Hippocampal formation (tissue), 2 donors: ENCODE measurements at places on chromosomes 2 and 18.

GRCh38 chr2:10009811-10010781 lies 33.3 kb upstream of the KLF11 start:
- DNase-seq: no peak

- DNase-seq: no peak
Observed at GRCh38 chr2:178237488-178238153, 43.3 kb downstream of the OSBPL6 start.

DNA sequence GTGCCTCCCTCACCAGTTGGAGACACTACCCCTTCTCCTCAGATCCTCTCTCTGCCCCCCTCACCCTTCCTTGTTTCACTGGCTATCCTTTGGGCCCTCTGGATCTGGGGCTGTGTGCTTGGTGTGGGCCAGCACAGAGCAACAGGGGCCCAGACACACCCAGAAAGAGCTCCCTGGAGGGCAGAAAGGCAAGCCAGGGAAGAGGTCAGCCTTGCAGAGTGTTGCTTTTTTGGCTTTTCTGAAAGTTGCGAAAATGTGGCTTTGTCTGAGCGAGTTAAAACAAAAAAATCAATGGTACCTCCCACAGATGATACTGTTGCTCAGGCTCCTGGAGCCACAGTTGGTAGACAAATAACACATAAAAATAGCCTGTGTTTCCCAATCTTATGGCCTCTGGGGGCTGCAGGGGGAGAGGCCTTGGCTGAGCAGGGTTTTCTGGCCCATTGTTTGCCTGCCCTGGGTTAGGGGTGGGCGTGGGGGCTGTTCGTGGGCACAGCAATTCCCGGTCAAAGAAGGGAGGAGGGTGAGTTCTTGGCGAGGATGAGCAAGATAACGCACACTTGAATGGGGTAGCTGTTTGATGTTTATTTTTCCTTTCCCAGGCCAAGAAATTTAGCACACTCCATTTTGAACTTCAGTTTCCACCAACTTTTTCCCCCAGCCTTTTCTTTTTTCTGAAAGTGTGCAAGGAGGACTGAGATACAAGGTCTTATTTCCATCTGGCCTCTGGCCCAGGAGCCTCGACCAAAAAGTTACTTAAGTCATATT lies 167.0 kb upstream of the HAAO start:
- DNase-seq: no peak

- no peak for DNase-seq
Observed at GRCh38 chr18:26574958-26575864, 26.9 kb upstream of the KCTD1 start.
